Stimulated activated CD4-positive, alpha-beta T cell treated with anti-CD3 and anti-CD28 coated beads, Interleukin-1b, Interleukin-23, amount 100 ng/mL, for 1 hour (primary cell): ENCODE measurements at places on chromosomes 4 and X.

- no peak for DNase-seq
These were observed 738.2 kb downstream of the ADGRL3 start for GRCh38 chr4:61938250-61938846.

- no peak for DNase-seq
These were observed 74.8 kb upstream of the PACRGL start for GRCh38 chr4:20625426-20625825.

DNA sequence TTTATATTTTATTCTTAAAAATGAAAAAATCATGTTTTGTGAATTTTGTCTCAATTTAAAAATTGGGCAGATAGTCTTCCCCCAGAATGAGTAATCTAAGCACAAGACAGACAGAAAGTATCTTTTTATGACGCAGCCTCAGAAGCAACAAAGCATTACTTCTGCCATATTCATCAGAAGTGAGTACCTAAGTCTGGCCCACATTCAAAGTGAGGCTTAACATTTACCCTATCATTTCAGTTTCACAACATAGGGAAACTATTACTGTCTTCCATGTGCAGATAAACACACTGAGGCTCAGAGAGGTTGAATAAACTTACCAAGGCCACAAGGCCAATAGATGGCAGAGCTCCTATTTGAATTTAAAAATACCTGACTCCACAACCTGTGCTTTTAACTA is 4.4 kb upstream of the PRDX4 start:
- no peak for DNase-seq

- no peak for DNase-seq
These were observed 308.6 kb upstream of the GIMD1 start for GRCh38 chr4:106677213-106677612.

GRCh38 chr4:174813292-174813691 is 15.8 kb downstream of the GLRA3 start:
- DNase-seq: no peak

DNA sequence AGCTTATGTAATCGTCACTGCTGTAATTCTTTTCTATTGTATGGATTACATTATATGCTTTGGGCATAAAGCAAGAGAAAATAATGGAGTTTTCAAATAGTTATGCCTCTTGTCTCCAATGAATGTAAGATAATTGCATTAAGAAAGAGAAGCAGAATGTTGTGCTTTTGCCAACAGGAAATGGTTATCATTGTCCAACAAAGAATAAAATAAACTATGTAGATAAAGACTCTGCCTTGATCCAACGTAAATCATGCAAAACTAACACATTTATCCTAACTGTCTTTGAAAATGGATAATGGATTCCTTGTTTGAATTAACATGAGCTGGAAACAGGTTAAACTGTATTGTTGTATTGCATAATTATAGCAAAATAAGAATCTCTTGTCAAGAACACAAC is 1709.0 kb downstream of the PCDH7 start:
- no peak for DNase-seq

- no peak for DNase-seq
These were observed 68.6 kb downstream of the PRSS12 start for GRCh38 chr4:118284169-118284568.

DNA sequence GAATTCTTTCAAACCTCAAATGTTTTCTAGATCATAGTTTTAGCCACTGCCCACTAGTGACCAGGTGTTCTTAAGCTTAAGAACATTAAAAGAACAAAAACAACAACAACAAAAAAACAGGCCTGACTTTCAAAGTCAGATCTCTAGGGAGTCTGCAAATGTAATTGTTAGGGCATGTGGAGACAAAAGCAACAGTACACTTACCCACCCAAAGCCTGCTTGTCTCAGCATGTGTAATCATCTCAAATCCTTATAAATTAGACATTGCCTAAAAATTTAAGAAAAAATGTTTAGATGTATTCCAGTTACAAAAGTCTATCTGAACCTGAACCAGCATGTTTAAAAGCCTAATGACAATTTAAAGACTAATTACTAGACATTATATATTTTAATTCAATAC is 79.9 kb downstream of the SLC7A11 start:
- DNase-seq: no peak

- no peak for DNase-seq
These were observed 389.6 kb upstream of the MAOA start for GRCh38 chrX:43266487-43266886.

- no peak for DNase-seq
These were observed 87.0 kb upstream of the FAT1 start for GRCh38 chr4:186810613-186811150.

DNA sequence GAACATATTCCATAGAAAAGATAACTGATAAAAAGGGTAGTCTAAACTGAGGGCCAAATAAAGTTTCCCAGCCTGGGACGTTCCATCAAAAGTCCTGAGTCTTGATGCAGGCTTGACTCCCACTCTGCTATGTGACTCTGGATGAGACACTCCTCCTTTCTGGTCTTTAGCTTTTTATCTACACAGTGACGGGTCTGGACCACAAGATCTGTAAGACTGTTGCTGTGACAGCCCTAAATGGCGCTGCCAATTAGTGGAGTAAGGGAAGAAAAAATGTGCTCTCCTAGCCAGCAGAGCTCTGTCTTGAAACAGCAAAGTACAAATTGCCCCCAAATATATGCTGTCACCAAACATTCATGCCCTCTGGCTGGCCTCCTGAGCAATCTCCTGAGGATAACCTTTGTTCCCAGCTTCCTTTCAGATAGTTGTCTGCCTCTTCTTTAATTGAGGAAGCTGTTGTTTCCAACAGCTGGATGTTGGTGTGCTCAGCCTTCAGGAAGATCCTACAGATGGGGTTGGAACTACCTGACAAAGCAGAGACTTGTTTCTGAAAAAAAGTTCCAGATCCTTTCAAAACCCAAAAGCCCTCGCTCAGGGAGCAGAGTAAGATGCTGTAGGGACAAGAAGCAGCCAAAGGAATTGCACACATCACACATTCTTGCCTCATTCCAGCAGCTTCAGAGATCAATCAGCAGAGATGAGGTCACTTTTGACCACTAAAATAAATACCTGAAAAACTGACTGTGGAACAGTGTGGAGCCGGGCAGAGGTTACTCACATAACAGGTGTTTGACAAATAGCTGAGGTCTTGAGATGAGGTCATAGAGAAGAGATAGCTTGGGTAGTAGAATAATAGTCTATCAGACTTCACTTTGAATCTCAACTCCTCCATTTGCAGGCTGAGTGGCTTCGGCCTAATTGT is 383.4 kb upstream of the FGF13 start:
- DNase-seq: no peak

DNA sequence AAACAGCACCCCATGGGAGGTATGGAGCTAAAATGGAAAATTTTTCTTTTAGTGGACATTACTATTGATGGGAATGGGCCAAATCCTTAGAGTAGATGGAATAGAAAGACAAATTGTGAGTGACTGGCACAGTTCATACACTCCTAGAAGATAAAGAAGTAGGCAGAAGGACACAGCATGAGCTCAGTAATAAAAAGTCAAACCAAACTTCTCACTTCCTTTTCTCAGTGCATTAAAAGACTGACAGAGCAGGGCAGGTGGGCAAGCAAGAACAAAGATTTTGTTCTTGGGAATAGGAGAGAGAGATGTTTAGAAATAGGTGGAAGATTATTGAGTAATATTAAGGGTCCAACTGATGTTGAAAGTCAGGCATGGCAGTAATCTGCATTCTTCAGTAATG is 132.5 kb downstream of the ATP10D start:
- no peak for DNase-seq

DNA sequence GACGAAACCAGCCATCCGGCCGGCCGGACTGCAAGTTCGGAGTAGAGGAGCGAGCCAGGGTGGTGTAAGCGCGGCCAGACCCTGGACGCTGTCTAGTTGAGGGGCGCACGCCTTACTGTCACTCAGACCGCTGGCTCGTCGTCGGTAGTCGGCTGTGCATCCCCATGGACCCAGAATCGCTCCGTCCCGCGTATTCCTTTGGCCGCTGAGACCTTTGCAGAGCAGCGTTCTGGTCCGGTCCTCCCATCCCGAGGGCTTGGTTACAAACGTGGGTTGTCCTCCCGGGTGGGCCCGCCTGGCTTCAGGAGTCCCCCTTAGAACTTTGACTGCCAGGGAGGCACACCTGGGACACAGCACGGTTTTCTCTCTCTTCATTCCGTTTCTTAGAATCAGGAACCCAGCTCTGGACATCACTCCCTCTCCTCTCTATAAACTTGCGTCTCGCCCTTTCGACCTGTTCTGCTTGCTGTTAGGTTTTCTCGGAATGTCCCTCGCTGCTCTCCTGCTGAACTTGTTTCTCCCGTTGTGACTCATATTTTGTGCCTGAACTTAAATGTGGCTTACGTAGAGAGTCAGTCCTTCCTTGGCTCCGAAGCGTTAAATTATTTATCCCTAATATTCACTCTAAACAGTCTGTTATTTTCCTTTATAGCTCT is 672 bp downstream of the PGM2 start:
- no peak for DNase-seq

- DNase-seq: no peak
These were observed 6.5 kb upstream of the NDST4 start for GRCh38 chr4:115119804-115120352.

GRCh38 chr4:124890522-124890921 is 178.0 kb upstream of the ANKRD50 start:
- no peak for DNase-seq

GRCh38 chrX:107738768-107739167 is 36.8 kb downstream of the TSC22D3 start:
- DNase-seq: no peak

DNA sequence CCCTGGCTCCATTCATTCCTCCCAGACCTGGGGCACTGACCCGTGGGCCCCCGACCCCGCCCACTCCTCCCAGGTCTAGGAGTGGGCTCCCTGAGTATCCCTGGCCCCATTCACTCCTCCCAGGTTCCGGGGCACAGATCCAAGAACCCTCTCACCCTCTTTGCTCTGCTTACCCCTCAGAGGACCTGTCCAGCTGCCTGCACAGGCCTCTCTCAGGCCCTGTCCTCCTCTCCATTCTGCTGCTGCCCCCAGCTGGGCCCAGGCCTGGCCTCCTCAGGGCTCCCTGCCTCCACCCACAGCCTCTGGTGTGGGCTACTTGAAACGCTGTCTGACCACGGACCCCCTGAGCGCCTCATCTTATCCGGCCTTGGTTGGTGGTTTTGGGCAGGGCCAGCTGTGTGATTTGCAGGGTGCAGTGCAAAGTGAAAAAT is 217.7 kb upstream of the PSAPL1 start:
- DNase-seq: no peak

GRCh38 chr4:148265627-148266026 is 176.6 kb downstream of the NR3C2 start:
- DNase-seq: no peak

DNA sequence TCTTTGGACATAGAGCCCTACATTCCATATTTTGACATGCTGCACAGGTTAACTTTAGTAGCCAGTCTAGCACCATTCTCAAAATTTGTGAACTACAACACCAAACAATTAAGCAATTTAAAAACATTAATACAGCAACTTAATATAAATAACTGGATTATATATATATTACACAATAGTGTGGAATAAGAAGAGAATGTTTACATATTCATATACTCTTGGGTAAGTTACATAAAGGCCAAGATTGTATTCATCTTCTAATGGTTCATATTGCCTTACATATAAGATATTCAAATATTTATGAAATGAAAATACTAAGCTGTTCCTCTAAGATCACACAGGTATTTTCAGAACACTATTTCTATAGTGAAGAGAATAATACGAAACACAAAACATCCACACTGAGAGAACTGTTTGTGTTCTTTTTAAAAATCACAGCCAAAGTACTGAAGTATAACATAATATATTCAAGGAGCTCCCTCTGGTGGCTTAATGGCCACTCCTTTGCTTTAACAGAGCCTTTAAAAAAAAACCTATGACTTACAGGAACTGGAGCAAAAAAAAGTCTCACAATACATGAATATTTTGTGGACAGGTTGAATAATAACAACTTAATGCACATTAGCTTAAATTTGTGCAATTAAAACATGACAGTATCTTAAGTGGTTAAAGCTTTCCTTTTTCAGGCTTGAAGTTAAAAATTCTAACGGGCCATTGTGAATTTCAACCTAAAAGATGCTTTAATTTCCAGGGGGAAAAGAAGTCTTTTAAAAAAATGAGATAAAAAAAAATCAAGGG is 46.2 kb downstream of the NEK1 start:
- DNase-seq: no peak

- DNase-seq: peak; percentile 46
These were observed 5.6 kb downstream of the PNCK start for GRCh38 chrX:153667956-153668396.

- no peak for DNase-seq
These were observed 5.1 kb downstream of the APEX2 start for GRCh38 chrX:55005256-55005655.

- no peak for DNase-seq
These were observed 304.7 kb upstream of the FTHL17 start for GRCh38 chrX:31376408-31377022.

DNA sequence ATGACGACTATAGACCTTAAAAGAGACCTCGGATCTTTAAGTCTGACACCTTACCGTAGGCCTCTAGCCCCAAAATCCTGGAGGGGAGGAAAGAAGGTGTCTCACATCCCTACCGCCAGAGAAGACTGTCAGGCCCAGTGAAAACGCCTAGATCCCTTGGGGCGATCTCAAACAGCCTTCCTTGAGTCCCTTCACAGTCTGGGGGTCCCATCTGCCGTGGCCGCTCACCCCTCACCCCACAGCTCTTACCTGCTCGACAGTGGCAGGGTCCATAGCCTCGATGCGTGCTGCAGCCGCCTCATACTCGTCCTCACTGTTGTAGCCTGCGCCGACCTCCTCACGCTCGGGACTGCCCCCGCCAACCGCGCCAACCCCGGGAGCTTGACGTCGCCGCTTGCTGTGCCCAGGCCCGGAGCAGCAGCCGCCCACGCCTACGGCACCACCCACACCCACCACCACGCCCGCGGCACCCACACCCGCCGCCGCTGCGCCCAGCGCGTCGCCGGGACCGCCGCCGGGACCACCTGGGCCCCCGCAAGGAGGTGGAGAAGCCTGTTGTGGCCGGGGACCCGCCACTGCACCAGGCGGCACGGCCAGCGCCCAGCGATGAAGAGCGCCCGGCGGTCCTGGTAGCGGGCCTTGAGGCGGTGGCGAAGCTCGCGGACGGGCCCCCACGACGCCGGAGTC is 536 bp downstream of the OTUD5 start:
- DNase-seq: no peak

- no peak for DNase-seq
These were observed 22.8 kb downstream of the IL1RAPL1 start for GRCh38 chrX:28609917-28610613.

- DNase-seq: no peak
These were observed 46.5 kb downstream of the ANAPC4 start for GRCh38 chr4:25423548-25423947.

DNA sequence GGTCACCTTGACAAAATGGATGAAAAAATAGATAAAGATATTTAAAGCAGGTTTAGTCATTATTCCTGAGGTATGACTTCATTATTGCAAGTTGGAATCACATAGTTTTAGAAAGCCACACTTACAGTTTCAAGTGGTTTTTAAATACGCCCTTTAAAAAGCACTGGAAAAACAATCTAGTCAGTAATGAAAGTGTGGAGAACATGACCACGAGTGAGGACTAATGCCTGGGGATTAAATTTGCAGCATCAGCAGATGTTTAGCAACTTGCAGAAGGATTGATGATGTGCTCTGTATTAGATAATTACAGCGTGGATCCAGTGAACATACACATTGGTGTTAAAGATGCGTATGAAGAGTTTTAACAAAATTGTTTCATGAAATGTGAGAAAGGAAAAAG is 5.9 kb downstream of the SPARCL1 start:
- DNase-seq: no peak
